Transverse colon (tissue), 4 donors: ENCODE measurements at places on chromosomes 7 and 10. TPM values are rescaled to one million over a fixed set of nuclear protein-coding genes. Genes with fewer than 3 reads are reported as not detected.
A peak's percentile ranks its signal among the peaks of the same experiment; 100 is the strongest.

DNA sequence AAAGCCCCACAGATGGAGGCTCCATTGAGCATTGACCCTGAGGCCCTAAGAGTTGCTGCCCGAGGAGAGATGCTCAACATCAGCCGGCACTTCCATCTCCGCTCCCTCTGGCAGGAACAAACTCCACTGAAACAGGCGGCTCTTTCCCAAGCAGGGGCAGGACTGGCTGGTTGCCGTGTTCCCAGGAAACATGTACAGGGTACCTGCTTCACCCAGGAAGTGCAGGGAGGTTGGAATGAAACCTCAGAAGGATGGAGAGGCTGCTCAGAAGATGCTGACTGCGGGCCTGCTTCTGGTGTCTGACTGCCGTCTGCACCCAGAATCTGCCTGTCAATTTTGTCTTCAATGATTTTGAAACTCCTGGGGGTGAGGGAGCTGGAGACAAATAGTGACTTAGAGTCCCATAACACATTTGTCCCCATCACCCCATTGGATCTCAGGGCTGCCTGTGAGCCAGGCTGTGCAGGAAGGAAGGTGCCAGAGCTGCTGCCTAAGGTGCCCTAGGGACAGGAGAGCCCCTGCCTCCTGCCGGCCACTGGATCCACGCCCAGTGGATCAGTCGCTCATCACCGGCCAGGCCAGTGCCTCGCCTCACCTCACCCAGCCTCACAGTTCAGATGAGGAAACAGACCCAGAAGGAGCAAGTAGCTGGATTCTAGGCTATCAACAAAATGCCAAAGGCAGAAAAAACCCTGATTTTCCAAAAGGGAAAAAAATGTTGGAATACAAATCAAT is 237.3 kb downstream of the PTPRN2 start:
- no peak overlapping the region for H3K27ac ChIP-seq
- DNase-seq = no peak
- H3K4me3 ChIP-seq = no peak overlapping the region
- no peaks in the 10 kb centered on the region for H3K36me3 ChIP-seq
- H3K27me3 ChIP-seq = no peaks in the 10 kb centered on the region

The TSPAN12 gene
- 34.9 TPM for total RNA-seq

The PRPS1L1 gene
- not detected for total RNA-seq

The ZNF727 gene
- 1.5 TPM for total RNA-seq

DNA sequence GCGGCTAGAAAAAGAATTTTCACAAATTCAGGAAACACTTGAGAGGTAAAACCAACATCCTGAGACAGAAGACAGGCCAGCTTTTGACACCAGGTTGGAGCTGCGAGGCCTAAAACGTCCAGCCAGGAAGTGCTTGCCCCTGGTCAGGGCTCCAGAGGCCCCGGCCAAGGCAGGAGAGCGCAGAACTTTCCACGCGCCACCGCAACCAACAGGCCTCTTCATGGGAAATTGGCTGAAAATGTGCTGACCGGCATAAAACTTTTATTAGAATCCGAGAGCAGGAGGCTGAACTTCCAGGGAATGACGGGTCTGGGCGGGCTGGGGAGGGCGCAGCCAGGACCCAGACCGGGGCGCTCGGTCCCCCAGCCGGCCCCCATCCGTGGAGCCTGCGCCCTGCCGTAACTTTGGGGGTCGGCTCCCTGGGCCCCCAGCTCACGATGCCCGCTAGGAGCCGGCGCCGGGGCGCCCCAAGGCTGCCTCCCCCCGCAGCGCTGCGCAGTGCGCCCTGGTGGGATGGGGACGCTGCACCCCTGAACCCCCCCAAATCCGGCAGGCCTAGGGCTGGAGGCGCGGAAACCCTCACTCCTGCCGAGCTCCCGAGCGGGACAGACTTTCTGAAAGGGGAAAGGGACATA is 414.0 kb upstream of the MKI67 start:
- no peak for DNase-seq
- no peak overlapping the region for H3K27ac ChIP-seq
- peaks cover 5% of the 10 kb centered on the region for H3K4me1 ChIP-seq
- peaks cover 63% of the 10 kb centered on the region for H3K27me3 ChIP-seq

The PALD1 gene
- 1.4 TPM for total RNA-seq

DNA sequence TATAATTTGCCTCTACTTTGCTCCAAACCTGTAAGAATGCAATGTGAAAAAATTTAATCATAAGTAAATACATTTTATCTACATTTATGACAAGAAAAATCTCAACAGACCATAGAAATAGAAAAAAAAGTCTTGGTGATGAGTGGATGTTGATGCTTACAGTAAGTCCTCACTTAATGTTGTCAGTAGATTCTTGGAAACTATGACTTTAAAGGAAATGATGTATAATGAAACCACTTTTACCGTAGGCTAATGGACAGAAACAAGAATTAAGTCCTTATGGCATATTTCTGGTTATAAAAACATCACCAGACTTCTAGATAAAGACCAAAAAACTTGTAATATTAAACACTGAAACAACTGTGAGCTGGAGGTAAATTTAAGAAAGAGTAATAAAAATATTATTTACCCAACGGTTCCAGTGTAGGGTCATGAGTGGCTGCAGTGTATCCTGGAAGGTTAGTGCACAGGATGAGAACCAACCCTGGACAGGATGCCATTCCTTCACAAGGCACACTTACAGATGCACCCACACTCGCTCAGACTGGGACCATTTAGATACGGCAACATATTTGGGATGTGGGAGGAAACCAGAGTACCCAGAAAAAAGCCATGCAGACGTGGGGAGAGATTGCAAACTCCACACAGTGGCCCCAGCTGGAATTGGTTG is 76.3 kb downstream of the GLCCI1 start:
- no peak for DNase-seq
- H3K27me3 ChIP-seq = no peaks in the 10 kb centered on the region
- no peaks in the 10 kb centered on the region for H3K36me3 ChIP-seq
- H3K4me3 ChIP-seq = no peak overlapping the region
- no peak overlapping the region for H3K27ac ChIP-seq

GRCh38 chr7:24630596-24630995 is 57.3 kb downstream of the PALS2 start:
- H3K27ac ChIP-seq = no peak overlapping the region
- H3K4me3 ChIP-seq = no peak overlapping the region
- no peaks in the 10 kb centered on the region for H3K4me1 ChIP-seq
- H3K36me3 ChIP-seq = no peaks in the 10 kb centered on the region
- no peak for DNase-seq
- no peaks in the 10 kb centered on the region for H3K27me3 ChIP-seq

DNA sequence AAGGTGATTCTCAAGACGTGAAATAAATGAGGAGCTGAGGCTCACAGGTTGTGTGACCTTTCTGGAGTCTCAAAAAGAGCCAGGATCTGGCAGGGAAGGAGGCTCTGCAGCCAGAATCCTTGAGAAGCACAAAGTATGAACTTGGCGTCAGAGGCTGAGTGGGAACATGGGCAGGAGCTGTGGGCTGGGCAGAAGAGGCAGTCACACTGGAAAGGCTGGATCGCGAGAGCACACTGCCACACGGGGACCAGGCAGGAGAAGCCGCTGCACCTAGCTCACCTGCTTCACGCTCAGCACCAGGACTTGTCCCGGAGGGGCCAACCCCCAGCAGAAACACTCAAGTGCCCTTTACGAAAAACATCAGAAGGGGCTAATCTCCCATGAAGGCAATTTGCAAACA is 535.0 kb downstream of the TNS3 start:
- no peaks in the 10 kb centered on the region for H3K4me1 ChIP-seq
- no peak overlapping the region for H3K27ac ChIP-seq
- H3K4me3 ChIP-seq = no peak overlapping the region
- no peaks in the 10 kb centered on the region for H3K36me3 ChIP-seq

DNA sequence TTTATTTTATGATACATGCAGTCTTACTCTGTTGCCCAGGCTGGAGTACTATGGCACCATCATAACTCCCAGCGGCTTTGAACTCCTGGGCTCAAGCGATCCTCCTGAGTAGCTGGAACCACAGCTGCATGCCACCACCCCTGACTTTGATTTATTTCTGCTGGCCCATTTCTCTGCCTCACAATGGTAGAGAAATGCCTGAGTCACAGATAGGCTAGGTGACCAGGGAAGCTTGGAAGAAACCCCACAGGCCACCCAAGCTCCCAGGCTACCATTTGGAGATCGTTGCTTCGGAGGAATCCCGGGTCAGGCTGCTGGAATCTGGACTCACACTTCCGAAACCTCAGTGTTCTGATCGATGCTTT is 17.4 kb upstream of the BAIAP2L1 start:
- H3K27ac ChIP-seq = peak overlapping the region; percentile 18
- H3K27me3 ChIP-seq = peaks cover 14% of the 10 kb centered on the region
- H3K36me3 ChIP-seq = no peaks in the 10 kb centered on the region
- H3K4me3 ChIP-seq = no peak overlapping the region
- no peak for DNase-seq

DNA sequence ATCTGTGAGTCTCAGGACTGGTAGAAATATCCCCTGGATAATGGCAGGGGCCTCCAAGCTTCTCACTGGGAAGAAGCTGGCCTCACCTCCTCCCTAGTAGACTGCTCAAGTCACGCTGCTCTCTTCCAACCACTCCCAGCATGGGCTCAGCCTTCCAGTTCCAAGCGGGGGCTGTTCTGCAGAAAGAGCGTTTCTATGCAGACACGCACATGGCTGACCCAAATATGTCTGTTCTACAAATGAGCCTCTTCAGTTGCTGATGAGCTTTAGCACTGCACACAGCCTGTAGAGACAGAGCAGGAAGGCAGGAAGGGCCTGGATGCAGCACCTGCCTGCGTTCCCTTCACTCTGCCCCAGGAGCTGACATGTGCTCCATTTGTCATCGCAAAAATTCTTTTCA is 523.9 kb upstream of the MGMT start:
- DNase-seq = no peak
- H3K4me1 ChIP-seq = no peaks in the 10 kb centered on the region
- H3K27me3 ChIP-seq = no peaks in the 10 kb centered on the region
- no peak overlapping the region for H3K27ac ChIP-seq
- H3K36me3 ChIP-seq = no peaks in the 10 kb centered on the region

- no peaks in the 10 kb centered on the region for H3K27me3 ChIP-seq
- DNase-seq = no peak
- H3K4me3 ChIP-seq = no peak overlapping the region
- H3K36me3 ChIP-seq = no peaks in the 10 kb centered on the region
- no peaks in the 10 kb centered on the region for H3K4me1 ChIP-seq
- no peak overlapping the region for H3K27ac ChIP-seq
These were observed 91.5 kb upstream of the EGR2 start for GRCh38 chr10:62907470-62908212.

- no peaks in the 10 kb centered on the region for H3K36me3 ChIP-seq
- no peak for DNase-seq
- H3K27ac ChIP-seq = peak overlapping the region; percentile 54
- no peaks in the 10 kb centered on the region for H3K27me3 ChIP-seq
These were observed 79.8 kb downstream of the EPDR1 start for GRCh38 chr7:38000272-38000671.

DNA sequence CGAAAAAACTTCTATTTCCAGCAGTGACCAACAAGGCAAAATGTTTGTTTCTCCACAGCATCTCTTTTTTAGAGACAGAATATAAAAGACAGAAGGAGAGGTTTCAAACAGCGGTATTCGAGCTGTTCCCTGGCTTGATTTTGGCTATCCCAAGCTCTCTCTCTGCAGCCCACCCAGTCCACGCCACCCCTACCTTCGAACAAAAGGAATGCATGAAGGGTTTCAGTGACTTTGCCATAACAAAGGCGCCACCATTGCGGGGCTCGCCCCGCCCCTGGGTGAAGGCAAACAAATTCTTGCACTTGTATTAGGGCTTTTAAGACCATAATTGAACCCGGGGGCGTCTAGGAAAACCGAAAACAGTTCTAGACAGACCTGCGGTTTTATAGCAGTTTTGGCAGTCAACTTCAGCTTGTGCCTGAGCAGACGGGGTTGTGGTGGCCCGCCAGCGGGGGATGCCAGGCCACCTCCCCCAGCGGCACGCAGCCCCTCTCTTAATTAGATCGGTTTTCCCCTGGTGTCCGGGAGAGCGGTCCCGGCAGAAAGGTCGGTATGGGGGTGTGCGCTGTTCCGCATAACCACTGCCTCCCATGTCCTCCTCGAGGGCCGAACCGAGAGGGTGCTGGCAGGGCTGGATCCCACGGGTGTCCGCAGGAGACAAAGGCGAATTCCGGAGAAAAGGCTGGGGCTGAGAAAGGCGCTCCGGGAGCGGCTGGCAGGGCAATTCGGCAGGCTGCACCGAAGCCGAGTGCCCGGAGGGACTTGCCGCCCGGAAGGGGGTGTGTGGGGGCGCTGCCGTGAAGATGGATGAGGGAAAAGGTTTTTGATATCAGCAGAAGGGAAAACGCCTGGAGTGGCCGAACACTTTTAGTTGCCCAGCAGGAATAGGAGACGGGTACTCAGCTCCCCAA is 2.7 kb upstream of the HOXA11 start:
- peak; percentile 35 for DNase-seq
- peak overlapping the region; percentile 99 for H3K27ac ChIP-seq
- peaks cover 64% of the 10 kb centered on the region for H3K4me1 ChIP-seq
- H3K4me3 ChIP-seq = peak overlapping the region; percentile 37

DNA sequence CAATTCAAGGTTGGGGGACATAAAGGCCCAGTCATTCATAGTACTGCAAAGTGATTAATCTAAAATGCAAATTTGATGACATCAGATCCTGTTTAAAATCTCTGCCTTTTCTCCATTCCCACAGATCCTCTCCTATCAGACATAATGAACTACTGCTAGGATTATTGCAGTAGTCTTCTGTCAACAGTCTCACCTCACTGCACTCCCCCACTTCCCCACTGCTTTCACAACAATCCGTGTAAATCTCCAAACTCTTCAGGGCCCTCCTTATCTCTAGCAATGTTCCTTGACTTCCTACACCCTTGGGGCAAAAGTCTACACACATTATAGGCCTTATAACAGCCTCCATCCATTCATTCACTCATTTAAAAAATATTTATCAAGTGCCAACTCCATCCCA is 112.4 kb downstream of the KBTBD2 start:
- no peak for DNase-seq
- no peaks in the 10 kb centered on the region for H3K27me3 ChIP-seq
- H3K27ac ChIP-seq = no peak overlapping the region
- H3K4me3 ChIP-seq = no peak overlapping the region
- H3K36me3 ChIP-seq = no peaks in the 10 kb centered on the region

GRCh38 chr7:12786494-12786893 is 99.1 kb downstream of the ARL4A start:
- H3K4me1 ChIP-seq = peaks cover 12% of the 10 kb centered on the region
- no peak for DNase-seq
- H3K4me3 ChIP-seq = no peak overlapping the region
- H3K27ac ChIP-seq = peak overlapping the region; percentile 47
- no peaks in the 10 kb centered on the region for H3K27me3 ChIP-seq

- H3K27ac ChIP-seq = no peak overlapping the region
- H3K4me1 ChIP-seq = no peaks in the 10 kb centered on the region
- H3K4me3 ChIP-seq = no peak overlapping the region
These were observed 172.9 kb downstream of the SPAG6 start for GRCh38 chr10:22518167-22518724.

- H3K36me3 ChIP-seq = no peaks in the 10 kb centered on the region
- no peaks in the 10 kb centered on the region for H3K27me3 ChIP-seq
- H3K27ac ChIP-seq = peak overlapping the region; percentile 51
- H3K4me3 ChIP-seq = no peak overlapping the region
- peaks cover 23% of the 10 kb centered on the region for H3K4me1 ChIP-seq
These were observed 52.2 kb upstream of the KMT2E start for GRCh38 chr7:104961821-104962220.

GRCh38 chr7:64907641-64908326 is 4.7 kb downstream of the ZNF273 start:
- DNase-seq = no peak
- no peaks in the 10 kb centered on the region for H3K36me3 ChIP-seq
- no peaks in the 10 kb centered on the region for H3K27me3 ChIP-seq
- H3K4me3 ChIP-seq = no peak overlapping the region
- H3K27ac ChIP-seq = no peak overlapping the region
- peaks cover 12% of the 10 kb centered on the region for H3K4me1 ChIP-seq

The HMX3 gene
- not detected for total RNA-seq

The CHN2 gene
- total RNA-seq = 36.7 TPM

The MYH16 gene
- not detected for total RNA-seq
